Thyroid gland (tissue), 4 donors: ENCODE measurements at places on chromosomes 4 and X.
A peak's percentile ranks its signal among the peaks of the same experiment; 100 is the strongest.

GRCh38 chrX:108053218-108053617 lies 8.4 kb downstream of the VSIG1 start:
- H3K4me1 ChIP-seq = no peaks in the 10 kb centered on the region
- no peaks in the 10 kb centered on the region for H3K36me3 ChIP-seq
- no peak for DNase-seq
- no peak overlapping the region for H3K27ac ChIP-seq
- H3K27me3 ChIP-seq = no peaks in the 10 kb centered on the region

- no peaks in the 10 kb centered on the region for H3K36me3 ChIP-seq
- H3K27me3 ChIP-seq = no peaks in the 10 kb centered on the region
- H3K4me1 ChIP-seq = peaks cover 10% of the 10 kb centered on the region
- no peak overlapping the region for H3K27ac ChIP-seq
- H3K4me3 ChIP-seq = no peak overlapping the region
Measured at GRCh38 chr4:147220833-147221232, 260.1 kb upstream of the EDNRA start.

DNA sequence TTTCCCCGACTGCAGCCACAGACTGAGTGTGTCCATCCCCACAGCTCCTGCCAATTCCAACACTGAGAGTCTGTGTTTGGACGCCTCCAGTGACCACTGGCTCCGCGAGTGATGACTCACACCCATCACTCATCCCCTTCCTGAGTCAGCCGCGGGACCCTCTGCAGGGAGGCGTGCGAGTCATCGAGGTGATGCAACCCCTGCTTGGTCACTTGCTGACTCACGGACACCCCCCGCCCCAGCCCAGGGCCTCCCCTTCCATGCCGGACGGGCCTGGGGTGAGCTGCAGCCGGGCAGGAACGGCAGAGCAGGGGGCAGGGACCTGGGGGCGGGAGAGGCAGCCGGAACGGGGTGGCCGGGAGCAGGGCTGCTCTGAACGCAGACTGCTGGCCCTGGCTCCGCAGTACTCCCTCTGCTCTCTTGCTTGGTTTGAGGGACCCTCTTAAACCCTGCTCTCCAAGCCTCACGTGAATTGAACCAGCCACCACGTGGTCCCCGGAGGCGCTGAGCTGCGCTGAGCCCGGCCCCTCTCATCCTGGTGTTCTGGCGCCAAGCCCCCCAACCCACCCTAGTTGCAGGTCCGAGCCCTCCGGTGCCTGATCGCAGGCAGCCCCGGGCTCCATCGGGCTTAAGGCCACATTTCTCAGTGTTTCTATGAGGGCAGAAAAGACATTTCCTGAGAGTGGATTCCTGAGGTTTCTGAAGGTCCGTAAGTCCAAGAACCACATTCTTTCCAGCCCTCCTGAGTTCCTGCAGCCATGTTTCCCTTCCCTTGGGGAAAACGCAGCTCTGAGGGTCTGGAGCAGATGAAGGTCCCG lies 32.4 kb downstream of the FGFRL1 start:
- peak overlapping the region; percentile 84 for H3K27ac ChIP-seq
- peaks cover 69% of the 10 kb centered on the region for H3K4me1 ChIP-seq
- H3K27me3 ChIP-seq = no peaks in the 10 kb centered on the region
- no peaks in the 10 kb centered on the region for H3K36me3 ChIP-seq
- DNase-seq = peak; percentile 95
- H3K4me3 ChIP-seq = no peak overlapping the region

GRCh38 chr4:22686141-22686540 lies 6.6 kb upstream of the GBA3 start:
- no peak overlapping the region for H3K27ac ChIP-seq
- no peak for DNase-seq
- no peak overlapping the region for H3K4me3 ChIP-seq
- H3K4me1 ChIP-seq = no peaks in the 10 kb centered on the region
- no peaks in the 10 kb centered on the region for H3K36me3 ChIP-seq

DNA sequence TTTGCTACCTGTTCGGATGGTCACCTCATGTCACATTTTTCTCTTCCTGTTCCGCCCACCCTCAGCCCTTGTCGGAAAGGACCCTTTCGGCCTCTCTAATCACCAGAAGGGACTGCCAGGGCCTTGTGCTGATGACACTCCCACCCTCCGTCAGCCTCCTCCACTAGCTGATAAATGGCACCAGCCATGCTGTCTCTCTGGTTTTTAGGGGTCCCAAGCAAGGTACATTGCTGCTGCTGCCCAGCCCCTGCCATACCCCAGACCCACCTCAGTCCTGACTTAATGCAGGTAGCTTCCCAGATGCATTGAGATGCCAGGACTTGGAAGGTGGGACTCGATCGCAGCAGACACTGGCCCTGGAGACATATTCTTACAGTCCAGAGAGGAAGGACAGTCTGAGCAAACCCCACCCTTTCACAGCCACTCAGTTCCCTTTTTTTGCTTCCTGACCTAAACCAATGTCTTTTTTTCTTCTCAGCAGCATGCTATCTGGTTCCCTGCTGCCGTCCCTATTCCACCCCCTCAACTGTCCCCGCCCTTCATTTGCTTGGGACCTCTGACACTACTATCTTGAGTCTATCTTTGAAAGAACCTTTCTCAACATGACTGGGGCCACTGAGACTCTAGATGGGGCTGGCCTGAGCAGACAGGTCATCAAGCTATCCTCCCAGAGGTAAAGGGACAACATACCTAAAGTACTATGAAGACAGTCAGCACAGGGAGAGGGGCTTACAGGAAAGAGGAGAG lies at the start of gene BTK:
Gene BTK (minus strand): TSS at position 397 of the 747 bp plus-strand sequence. CDS start 10,907 bp downstream, outside the sequence.
- H3K27me3 ChIP-seq = no peaks in the 10 kb centered on the region
- DNase-seq = no peak
- H3K36me3 ChIP-seq = no peaks in the 10 kb centered on the region
- H3K27ac ChIP-seq = no peak within 1 kb of the TSS
- H3K4me1 ChIP-seq = no peaks in the 10 kb centered on the region

- H3K36me3 ChIP-seq = no peaks in the 10 kb centered on the region
- H3K27ac ChIP-seq = no peak overlapping the region
- no peak for DNase-seq
- no peak overlapping the region for H3K4me3 ChIP-seq
Measured at GRCh38 chrX:11465648-11466411, 172.6 kb downstream of the AMELX start.

- H3K36me3 ChIP-seq = no peaks in the 10 kb centered on the region
- peak; percentile 11 for DNase-seq
- H3K27me3 ChIP-seq = no peaks in the 10 kb centered on the region
- H3K4me3 ChIP-seq = no peak overlapping the region
- H3K27ac ChIP-seq = no peak overlapping the region
Measured at GRCh38 chrX:101208152-101208905, 11.3 kb upstream of the DRP2 start.

- no peaks in the 10 kb centered on the region for H3K36me3 ChIP-seq
- no peaks in the 10 kb centered on the region for H3K27me3 ChIP-seq
- H3K4me3 ChIP-seq = no peak overlapping the region
Measured at GRCh38 chr4:46393606-46394005, 3.7 kb upstream of the GABRA2 start.

GRCh38 chr4:11149612-11150259 lies 279.0 kb downstream of the HS3ST1 start:
- no peaks in the 10 kb centered on the region for H3K27me3 ChIP-seq
- no peaks in the 10 kb centered on the region for H3K36me3 ChIP-seq
- no peak overlapping the region for H3K4me3 ChIP-seq
- H3K4me1 ChIP-seq = no peaks in the 10 kb centered on the region
- DNase-seq = no peak

DNA sequence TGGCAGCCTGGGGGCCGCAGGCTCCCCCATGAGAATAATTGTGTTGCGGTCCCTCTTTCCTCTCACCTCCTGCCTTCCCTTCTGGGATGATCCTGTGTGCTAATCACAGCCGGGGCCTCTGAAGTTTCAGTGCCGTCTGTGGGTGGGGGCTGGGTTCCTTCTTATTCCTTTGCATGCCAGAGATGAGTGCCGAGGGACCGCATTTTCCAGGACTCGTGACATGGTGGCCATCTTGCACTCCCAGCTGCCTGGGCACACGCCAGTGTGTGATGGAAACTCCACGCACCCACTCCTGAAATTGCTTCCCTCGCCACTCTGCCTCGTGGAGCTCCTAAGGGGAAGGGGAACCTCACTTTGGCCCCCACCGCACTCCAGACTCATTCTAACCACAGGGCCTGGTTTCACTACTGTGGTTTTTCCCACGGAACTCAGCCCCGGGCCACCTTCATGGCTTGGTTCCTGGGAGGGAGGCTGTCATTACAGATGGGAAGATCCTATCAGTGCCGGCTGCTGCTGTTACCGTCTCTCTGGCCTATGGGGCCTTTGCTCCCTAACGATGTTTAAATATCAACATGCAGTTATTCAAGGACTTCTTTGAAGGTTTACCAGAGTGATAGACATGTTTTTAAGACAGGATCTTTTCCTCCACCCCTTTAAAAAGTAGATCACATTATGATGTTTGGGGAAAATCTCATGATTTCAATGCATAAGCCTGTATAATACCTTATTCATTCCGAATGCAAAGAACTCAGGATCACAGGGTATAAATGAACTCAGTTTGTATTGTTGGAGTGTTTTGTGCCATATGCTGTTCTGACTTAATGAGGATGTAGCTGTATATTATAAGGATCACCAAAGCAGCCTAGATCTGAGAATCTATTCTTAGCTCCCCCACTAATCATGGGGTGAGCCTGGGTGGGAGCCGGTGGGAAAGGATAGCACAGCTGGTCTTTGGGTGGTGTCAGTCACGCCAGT lies 89.6 kb downstream of the SORCS2 start:
- no peaks in the 10 kb centered on the region for H3K27me3 ChIP-seq
- no peaks in the 10 kb centered on the region for H3K36me3 ChIP-seq
- H3K4me1 ChIP-seq = no peaks in the 10 kb centered on the region
- DNase-seq = no peak
- H3K4me3 ChIP-seq = no peak overlapping the region
- H3K27ac ChIP-seq = no peak overlapping the region

DNA sequence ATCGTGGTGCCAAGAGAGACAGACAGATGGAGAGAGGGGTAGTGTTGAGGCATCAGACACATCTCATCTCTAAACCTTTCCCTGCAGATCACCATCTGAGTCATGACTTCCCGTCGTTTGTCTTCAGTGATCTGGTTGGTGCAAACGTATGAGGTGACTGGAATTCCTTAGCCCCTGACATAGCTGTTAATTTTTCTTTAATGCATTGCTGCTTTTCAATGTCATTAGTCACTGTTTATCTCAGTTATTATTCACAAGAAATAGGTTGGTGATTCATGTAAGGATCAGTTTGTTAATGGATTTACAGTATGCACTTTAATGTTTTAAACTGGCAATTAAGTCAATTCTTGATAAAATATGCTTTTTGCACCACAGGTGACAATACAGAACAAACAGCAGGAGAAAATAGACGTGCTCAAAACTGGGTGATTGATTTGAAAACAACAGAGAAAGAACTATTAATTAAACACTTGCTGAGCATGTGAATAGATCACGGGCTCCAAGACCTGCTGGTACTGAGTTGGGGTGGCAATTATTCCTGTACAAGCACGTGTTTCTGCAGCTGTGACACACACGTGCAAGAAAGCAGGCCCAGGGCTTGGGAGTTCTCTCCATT lies 1.3 kb upstream of the TMEM154 start:
- no peak overlapping the region for H3K27ac ChIP-seq
- peaks cover 3% of the 10 kb centered on the region for H3K27me3 ChIP-seq
- no peaks in the 10 kb centered on the region for H3K36me3 ChIP-seq
- H3K4me1 ChIP-seq = no peaks in the 10 kb centered on the region

DNA sequence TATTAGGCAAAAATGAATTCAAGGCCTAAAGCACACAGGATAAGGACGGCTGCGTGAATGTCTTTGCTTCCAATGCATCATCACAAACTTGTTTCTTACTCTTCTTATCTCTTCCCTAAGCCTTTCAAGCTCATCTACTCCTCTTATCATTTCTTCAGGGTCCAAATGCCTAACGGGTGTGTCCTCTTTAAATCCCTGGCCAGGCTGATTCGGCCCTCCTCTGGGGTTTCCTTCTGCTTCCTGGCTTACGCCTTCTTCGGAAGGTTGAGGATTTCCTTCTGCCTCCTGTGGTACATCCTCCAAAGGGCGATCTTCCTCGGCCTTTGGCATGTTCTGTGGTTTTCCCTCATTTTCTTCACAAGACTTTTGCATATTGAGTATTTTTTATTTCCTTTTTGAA lies 1.3 kb downstream of the TCEAL8 start:
- H3K36me3 ChIP-seq = no peaks in the 10 kb centered on the region
- peak overlapping the region; percentile 80 for H3K27ac ChIP-seq
- H3K4me3 ChIP-seq = peak overlapping the region; percentile 39
- H3K4me1 ChIP-seq = no peaks in the 10 kb centered on the region
- DNase-seq = peak; percentile 3

- H3K27me3 ChIP-seq = no peaks in the 10 kb centered on the region
- peak; percentile 63 for DNase-seq
- peaks cover 11% of the 10 kb centered on the region for H3K4me1 ChIP-seq
- no peak overlapping the region for H3K4me3 ChIP-seq
- peak overlapping the region; percentile 56 for H3K27ac ChIP-seq
- no peaks in the 10 kb centered on the region for H3K36me3 ChIP-seq
Measured at GRCh38 chr4:182578402-182578801, 335.2 kb downstream of the TENM3 start.

- H3K27ac ChIP-seq = no peak overlapping the region
- no peaks in the 10 kb centered on the region for H3K36me3 ChIP-seq
- no peak overlapping the region for H3K4me3 ChIP-seq
- no peak for DNase-seq
- no peaks in the 10 kb centered on the region for H3K4me1 ChIP-seq
Measured at GRCh38 chr4:106366026-106366425, 2.6 kb downstream of the GIMD1 start.

GRCh38 chr4:793941-794621 lies 31.8 kb downstream of the CPLX1 start:
- peaks cover 24% of the 10 kb centered on the region for H3K4me1 ChIP-seq
- no peak for DNase-seq
- no peak overlapping the region for H3K4me3 ChIP-seq
- H3K36me3 ChIP-seq = no peaks in the 10 kb centered on the region
- H3K27ac ChIP-seq = no peak overlapping the region

GRCh38 chr4:166312166-166312565 lies 439.1 kb downstream of the TLL1 start:
- DNase-seq = no peak
- H3K27ac ChIP-seq = no peak overlapping the region
- no peaks in the 10 kb centered on the region for H3K36me3 ChIP-seq
- H3K4me3 ChIP-seq = no peak overlapping the region

DNA sequence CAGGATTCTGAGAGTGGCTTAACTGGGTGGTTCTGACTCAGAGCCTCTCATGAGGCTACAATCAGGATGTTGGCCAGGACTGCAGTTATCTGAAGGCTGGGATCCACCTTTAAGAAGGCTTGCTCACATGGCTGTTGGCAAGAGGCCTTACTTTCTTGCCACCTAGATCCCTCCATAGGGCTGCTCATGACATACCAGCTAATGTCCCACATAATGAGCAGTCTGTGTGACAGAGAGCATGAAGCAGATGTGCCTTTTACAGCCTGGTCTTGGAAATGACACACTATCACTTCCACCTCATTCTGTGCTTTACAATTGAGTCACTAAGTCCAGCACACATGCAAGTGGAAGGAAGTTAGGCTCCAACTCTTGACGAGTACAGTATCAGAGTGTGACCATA lies 4.3 kb upstream of the RBM3 start:
- no peak overlapping the region for H3K27ac ChIP-seq
- no peaks in the 10 kb centered on the region for H3K27me3 ChIP-seq
- no peak overlapping the region for H3K4me3 ChIP-seq
- no peak for DNase-seq
- H3K4me1 ChIP-seq = no peaks in the 10 kb centered on the region

GRCh38 chrX:54509400-54509799 lies 13.4 kb upstream of the FGD1 start:
- no peaks in the 10 kb centered on the region for H3K4me1 ChIP-seq
- no peak overlapping the region for H3K27ac ChIP-seq
- no peaks in the 10 kb centered on the region for H3K27me3 ChIP-seq
- no peaks in the 10 kb centered on the region for H3K36me3 ChIP-seq

- H3K27me3 ChIP-seq = no peaks in the 10 kb centered on the region
- peak overlapping the region; percentile 85 for H3K27ac ChIP-seq
- peak; percentile 66 for DNase-seq
- H3K36me3 ChIP-seq = no peaks in the 10 kb centered on the region
Measured at GRCh38 chr4:185143601-185143969, 519 bp downstream of the SLC25A4 start.
